ENCODE measurements at places on chromosomes 1 and 21.
A peak's percentile ranks its signal among the peaks of the same experiment; 100 is the strongest.

GRCh38 chr1:151157067-151157531 is 650 bp downstream of the TNFAIP8L2 start:
- DNase-seq = no peak

- no peak for DNase-seq
Measured at GRCh38 chr1:230626232-230626631, 16.0 kb upstream of the COG2 start.

DNA sequence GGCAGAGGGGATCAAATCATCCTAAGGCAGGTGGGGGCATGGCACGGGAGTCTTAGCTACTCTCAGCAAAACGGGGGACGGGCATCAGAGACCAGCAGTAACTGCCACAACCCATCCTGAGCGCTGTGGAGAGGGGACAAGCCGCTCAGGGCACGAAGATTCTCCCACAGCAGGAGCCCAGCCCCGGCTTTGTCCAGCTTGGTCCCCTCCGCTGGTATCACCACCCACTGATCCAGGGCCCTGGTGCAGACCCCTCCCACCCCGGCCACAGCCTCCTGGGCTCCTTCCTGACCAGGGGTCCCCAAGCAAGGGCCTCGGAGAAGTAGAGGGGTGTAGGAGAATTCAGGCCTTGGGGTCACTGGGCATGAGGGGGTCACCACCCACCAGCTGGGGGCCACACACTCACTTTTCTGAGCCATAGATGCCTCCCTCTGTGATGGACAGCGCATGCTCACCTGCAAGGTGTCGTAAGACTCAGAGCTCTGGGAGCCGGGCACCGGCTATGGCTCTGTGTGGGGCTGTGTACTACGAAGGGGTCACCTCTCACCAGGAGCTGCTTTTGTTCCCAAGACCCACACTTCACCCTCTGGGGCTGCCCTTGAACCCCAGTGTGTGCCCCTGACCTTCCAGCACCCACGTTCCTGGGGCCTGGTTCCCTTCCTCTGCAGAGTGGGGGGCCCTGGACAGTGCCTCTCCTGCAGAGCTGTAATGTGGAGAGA is 2.3 kb upstream of the SMIM1 start:
- DNase-seq = no peak

GRCh38 chr21:25422610-25423608 is 184.4 kb downstream of the MRPL39 start:
- DNase-seq = no peak

GRCh38 chr1:37701051-37701450 is 8.7 kb downstream of the CDCA8 start:
- no peak for DNase-seq

GRCh38 chr21:45892156-45892915 is 89.2 kb upstream of the COL6A1 start:
- DNase-seq = peak; percentile 80

Measured in upper lobe of left lung (tissue), 6 donors.